ENCODE measurements at places on chromosomes 16 and 17.

DNA sequence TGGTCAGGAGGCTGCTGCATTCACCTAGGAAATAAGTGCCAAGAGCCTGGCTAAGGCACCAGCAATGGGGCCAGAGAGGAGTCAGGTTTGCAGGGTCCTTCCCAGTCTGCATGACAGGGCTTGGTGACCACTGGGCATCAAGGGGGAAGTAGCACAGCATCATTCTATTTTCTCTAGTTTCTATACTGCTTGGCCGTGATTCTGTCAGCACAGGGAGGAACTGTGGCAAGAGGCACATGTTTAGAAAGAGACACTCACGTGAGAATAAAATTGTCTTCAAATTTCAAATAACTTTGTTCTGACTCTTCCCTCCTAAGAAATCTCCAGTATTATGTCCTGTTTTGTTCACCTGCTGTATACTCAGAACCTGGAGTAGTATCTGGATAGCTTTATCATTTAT, 37.8 kb downstream of the ERN1 start:
- DNase-seq: no peak

GRCh38 chr17:12955521-12955920, 62.3 kb downstream of the ELAC2 start:
- DNase-seq: no peak

- no peak for DNase-seq
Observed at GRCh38 chr16:50705436-50706110, 12.2 kb downstream of the NOD2 start.

DNA sequence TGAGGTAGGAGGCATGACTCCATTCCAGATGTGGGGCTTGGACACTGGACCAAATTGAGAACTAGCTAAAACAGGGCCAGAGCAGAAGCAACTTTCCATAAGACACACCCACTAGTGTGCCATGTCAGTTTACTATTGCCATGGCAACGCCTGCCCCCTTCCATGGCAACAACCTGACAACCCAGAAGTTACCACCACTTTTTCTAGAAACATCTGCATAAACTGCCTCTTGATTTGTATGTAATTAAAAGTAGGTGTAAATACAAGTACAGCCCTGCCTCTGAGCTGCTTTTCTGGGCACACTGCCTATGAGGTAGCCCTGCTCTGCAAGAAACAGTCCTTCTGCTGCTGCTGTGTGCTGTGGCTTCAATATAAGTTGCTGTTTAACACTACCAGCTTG, 19.5 kb upstream of the SCNN1B start:
- DNase-seq: no peak

- no peak for DNase-seq
Observed at GRCh38 chr17:5499476-5500231, 13.3 kb downstream of the MIS12 start.

DNA sequence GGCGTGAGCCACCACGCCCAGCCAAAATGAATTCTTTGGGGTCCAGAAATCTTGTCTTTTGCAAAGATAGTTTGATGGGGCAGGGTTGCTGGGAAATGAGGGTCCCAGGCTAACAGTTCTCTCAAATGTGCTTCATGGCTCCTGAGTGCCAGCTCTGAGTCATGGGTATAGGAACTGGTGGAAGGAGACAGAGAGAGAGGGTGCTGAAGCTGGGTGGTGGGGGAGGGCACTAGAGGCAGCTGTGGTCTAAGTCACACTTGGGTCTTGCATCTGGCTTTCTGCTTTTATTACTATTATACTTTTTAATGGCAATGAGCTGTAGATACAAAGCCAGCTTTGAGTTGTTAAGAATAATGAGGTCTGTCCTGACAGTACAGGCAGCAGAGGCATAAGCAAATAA, 54.6 kb downstream of the PRKCA start:
- DNase-seq: no peak

DNA sequence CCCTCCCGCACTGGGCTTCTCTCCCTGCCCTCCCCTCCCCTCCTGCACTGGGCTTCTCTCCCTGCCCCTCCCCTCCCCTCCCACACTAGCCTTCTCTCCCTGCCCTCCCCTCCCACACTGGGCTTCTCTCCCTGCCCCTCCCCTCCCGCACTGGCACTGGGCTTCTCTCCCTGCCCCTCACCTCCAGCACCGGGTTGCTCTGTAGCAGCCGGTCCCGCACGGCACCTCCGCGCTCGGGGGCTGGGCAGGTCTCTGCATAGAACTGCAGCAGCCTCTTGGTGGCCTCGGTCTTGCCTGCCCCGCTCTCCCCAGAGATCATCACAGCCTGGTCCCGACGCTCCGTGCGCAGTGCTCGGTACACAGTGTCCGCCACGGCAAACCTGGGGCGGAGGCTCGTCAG, 9.8 kb downstream of the MYO1C start:
- no peak for DNase-seq

DNA sequence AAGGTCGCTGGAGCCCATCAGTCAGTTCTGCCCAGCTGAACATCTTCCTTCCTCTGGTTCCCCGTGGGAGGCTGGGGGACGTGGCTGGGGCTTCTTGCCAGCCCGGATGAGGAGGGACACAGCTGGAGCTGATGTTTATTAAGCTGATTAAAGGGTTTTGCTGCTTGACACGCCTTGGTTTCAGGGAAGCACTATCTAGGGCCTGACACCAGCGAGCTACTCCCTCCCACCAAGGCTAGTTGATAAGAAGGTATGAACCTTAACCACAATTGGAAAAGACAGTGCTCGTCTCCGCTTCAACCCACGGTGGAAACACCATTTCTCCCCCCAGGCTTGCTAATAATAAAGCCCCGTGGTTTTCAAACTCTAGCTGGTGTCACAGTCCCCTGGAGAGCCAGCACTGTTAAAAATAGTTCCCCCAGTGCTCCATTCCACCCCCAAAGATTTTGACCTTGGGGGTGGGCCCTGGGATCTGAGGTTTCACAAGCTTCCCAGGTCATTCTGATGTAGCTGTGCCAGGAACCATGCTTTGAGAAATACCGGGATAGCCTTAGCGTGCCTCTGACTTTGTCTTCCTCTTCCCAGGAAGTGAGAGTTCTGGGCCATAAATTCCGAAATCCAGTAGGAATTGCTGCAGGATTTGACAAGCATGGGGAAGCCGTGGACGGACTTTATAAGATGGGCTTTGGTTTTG, 5.5 kb downstream of the DHODH start:
- DNase-seq: no peak

- no peak for DNase-seq
Observed at GRCh38 chr16:59180083-59180476, 446.0 kb upstream of the GOT2 start.

- DNase-seq: no peak
Observed at GRCh38 chr17:75791254-75791653, 6.6 kb downstream of the UNK start.
